Activated naive CD4-positive, alpha-beta T cell treated with anti-CD3 and anti-CD28 coated beads, Interleukin-2, amount 10 ng/mL, durations not matched to agents 5 hours and 36 hours (primary cell): ENCODE measurements at places on chromosomes 2 and 18. TPM values are rescaled to one million over a fixed set of nuclear protein-coding genes. Genes with fewer than 3 reads are reported as not detected.

CHRNG gene
- not detected for total RNA-seq

DDX18 gene
- 74.9 TPM for total RNA-seq

LYG1 gene
- total RNA-seq, result 1.2 TPM

RGPD4 gene
- 0.05 TPM for total RNA-seq
